ENCODE measurements at places on chromosomes 2 and 18.

GRCh38 chr2:60678551-60678950 is 77.5 kb upstream of the PAPOLG start:
- DNase-seq: no peak

GRCh38 chr18:36330435-36331052 is 33.0 kb downstream of the FHOD3 start:
- DNase-seq: no peak

DNA sequence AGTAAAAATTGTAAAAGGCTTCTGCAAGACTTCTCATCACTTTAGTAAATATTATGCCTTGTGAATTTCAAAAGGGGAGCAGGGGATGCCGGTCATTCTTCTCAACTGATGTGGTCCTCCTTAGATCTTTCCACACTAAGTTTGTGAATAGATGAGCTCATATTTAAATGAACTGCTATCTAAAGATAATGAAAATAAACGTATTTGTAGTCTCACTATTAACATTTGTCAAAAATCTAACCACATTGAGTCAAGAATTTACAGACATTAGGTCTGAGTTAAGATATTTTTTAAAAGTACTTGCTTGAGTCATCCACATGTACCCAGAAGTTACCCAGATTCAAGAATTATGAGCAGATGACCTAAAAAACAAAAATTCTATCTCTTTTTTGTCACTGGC is 6.5 kb downstream of the PRPF40A start:
- DNase-seq: no peak

DNA sequence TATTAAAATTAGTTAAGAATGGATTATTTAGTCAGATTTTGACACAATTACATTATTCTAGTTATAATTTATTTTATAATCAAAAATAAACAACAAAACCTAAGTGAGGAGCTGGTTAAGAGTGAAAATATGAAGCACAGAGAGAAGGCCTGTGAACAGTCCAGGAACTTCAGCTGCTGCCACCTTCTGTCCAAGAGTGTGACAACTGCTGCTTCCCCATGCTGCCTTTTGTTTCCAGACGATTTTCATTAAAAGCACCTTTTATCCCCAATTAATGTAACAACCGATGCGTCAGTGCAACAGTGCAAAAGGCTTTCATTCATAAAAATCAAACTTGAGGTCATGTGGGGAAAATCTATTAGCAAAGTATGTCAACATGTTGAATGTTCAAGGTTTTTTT is 363.6 kb downstream of the CTNNA2 start:
- DNase-seq: no peak

- DNase-seq: no peak
Measured at GRCh38 chr2:100228415-100228814, 86.0 kb upstream of the AFF3 start.

DNA sequence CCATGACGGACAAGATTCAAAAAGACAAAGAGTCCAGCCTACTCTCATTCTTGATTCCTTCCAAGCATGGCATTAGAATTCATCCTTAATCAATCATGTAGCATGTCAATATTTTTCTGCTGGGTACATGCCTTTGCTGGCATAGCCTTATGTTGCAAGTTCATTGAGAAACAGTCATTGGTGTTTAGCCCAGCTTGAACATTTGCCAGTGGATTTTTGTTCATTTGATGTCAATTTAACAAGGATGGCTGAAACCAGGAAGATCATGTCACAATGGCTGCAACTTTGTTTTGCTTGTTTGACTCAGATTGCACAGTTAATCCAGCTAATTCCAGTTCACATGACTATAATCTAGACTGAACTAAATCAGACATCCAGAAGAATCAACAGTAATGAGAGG is 1132.2 kb downstream of the LRP1B start:
- no peak for DNase-seq

GRCh38 chr2:159564081-159564480 is 52.3 kb downstream of the BAZ2B start:
- no peak for DNase-seq

DNA sequence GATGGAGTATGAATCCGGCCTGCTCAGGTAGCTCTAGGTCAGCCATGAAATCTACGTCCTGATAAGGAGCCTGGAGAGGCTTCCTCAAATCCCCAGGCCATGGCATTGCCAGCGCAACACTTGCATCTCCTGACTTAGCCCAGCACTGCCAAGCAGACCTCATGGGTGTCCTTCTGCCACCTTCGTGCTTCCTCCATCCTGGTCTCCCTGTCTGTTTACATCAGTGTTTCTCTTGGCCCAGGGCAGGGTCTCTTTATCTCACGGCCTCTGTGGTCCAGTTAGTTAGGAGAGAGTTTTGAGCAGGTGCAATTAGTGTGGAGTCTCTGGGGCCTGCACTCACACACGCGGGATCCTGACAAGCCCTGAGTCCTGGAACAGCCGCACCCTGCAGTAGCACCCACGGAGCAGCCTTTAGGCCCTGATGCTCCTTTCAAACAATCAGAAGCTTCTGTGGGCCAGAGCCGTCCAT is 193.1 kb upstream of the ARL4C start:
- no peak for DNase-seq

DNA sequence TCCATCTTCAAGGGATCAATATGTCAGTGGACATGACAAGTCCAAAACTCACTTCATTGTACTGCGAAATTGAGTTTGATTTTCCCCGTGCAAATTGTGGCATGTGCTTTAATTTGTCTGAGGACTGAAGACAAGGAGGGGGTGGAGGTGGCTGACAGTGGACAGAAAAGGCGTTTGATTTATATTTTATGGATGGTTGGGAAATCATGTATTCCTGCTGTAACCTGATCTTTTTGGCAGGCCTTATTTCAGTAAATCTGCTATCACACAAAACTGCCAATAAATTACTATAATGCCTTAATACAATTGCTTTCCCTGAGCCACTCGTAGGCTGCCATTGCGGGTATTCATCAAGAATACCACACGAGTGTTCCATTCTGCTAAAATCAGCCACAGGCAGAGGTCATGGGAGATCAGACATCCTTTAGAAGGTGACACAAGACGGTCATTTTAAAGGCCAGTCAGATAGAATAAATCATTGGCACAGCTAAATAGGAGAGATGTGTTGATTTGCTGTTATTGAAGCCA is 720.5 kb downstream of the MBD2 start:
- no peak for DNase-seq

- no peak for DNase-seq
Measured at GRCh38 chr2:157236404-157236803, 21.1 kb upstream of the GALNT5 start.

GRCh38 chr2:240454106-240454901 is 18.8 kb downstream of the GPC1 start:
- no peak for DNase-seq

- DNase-seq: peak; percentile 51
Measured at GRCh38 chr2:36351736-36352349, 3.7 kb upstream of the CRIM1 start.

DNA sequence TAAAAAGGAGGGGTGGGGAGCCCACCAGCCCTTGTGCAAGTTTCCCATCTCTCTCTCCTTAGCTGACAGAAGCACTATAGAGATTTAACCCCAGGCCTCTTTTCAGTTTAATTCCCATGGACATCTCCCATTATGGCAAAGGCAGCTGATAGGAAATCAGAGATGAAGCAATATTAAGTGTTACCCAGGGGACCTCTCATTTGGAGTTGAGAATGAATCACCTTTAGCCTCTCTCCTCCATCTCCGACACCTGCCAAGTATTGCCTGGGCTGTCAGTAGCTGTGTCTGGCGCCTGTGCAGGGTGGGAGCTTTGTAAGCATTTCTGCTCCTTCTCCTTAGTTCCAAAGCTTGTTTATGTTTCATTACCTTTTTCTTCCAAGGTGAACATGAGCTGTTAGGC is 109.0 kb downstream of the AQP4 start:
- no peak for DNase-seq

- DNase-seq: no peak
Measured at GRCh38 chr2:38716185-38716584, 35.0 kb downstream of the SRSF7 start.

- no peak for DNase-seq
Measured at GRCh38 chr2:189151906-189152305, 27.7 kb downstream of the COL5A2 start.

GRCh38 chr18:39841482-39842365 is 2113.3 kb upstream of the PIK3C3 start:
- no peak for DNase-seq

DNA sequence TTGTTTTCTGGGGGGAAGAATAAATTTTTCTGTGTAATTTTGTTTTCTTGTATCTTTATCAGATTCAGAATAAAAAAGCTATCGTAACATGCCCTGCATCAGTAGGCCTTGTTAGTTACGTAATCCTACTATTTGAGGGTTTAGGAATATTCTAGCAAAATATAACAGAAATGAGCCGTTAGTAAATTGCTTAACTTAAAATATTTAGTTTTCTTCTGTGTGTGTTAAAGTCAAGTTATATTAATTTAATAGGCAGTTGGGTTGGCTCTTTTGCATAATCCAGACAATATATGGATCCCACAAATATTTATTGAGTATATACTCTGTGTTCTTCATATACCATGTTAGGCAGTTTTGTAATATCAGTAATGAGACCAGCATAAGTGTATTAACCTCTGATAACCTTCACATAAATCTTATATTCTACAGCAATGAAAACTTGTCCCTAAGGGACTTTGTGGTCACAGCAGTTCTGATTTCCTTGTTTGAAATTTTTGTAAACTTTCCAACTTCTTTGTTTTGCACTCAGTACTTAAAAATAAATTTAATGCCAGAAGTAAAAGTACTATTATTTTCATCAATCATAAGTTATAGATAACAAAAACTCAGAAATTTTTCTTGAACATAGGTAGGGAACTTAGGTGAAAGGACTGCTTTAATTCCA is 151.9 kb downstream of the FMNL2 start:
- DNase-seq: no peak

DNA sequence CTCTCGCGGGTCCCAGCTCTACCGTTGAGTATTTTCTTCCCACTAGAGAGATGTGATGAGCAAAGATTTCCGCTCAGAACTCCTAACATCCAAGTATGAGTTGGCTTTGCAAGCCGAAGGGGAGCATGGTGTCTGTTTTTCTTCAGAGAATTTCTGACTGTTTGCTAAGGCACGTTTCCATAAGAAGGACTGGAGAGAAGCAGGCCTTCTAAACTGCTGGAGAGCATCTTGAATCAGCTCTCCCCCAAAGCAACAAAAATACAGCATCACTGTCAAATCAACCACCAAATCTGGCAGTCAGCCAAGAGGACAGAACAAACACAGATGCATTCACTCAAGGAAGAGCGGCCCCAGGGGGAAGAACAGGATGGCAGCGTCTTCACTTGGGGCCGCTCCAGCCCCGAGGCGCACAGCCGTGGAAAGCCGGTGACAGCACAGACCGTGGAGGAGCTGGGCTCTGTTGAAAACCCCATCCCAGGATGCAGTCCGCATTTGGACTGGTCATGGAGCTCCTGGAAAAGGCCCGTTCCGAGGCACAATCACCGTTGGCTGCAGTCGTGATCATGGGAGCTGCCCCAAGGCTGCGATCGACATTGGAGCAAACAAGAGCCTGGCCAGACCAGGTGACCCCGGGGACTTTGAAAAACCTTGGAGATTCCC is 101.4 kb downstream of the NFATC1 start:
- DNase-seq: peak; percentile 34

GRCh38 chr2:10932345-10933151 is 20.8 kb downstream of the KCNF1 start:
- no peak for DNase-seq

DNA sequence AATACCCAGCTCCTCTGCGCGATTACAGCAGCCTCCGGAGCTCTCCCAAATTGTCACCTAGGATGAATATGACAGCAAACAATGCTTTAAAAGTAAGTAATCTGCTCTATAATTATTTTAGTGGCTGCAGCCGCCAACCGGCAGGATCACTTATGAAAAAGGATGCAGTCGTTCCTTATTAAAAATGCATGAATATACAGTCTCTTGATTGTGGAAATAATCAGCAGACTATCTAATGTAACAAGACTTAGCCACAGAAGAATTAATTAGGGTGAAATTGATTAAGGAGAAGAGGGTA is 71.8 kb upstream of the STPG4 start:
- no peak for DNase-seq

DNA sequence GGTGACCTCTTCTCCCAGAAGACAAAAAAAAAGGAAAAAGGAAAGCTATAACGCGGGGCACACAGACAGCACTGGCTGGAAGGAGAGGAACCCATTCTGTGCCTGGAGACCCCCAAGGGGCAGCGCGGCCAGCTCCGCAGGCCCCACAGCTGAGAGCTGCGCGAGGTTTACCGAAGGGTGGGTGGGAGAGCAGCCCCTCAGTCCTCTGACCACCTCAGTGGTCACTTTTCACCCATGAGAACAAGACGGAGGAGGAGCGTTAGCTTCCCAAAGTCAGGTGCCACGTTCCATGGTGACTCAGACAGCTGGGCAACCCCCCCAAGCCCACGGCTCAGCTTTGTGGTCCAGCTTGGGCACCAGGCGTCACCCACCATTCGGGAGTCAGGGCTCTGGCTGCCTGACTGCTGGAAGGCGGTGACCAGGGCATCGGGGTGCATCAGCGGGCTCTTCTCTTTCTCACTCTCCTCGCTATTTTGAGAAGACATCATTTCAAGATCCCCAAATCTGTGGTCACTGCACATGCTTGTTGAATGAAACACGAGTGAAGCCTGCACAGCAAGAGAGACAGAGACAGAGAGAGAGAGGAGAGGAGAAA is 35.2 kb downstream of the RPL31 start:
- DNase-seq: no peak

GRCh38 chr2:36616947-36617346 is 19.0 kb upstream of the FEZ2 start:
- no peak for DNase-seq

GRCh38 chr2:136051001-136051724 is 65.7 kb upstream of the DARS1 start:
- DNase-seq: no peak

- no peak for DNase-seq
Measured at GRCh38 chr2:41966431-41966893, 81.4 kb upstream of the PKDCC start.

DNA sequence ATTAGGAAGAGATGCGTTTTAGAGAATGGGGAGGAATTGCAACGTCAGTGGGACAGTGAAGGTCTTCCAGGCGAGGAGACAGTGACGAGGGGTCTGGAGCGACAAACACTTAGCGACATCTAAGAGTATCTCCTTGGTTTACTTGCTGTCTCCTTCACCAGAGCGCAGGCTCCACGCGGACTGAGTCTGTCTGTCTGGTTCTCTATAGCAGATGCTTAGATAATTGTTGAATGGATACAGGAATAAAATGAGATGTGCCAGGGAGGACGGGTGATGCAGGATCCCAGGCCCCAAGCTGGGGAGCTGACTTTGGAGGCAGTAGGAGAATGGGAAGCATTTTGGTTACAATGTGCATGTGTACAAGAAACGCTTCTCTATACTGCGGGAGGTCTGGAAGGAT is 56.9 kb upstream of the SMAD7 start:
- no peak for DNase-seq

GRCh38 chr18:61702007-61702406 is 190.8 kb downstream of the RNF152 start:
- DNase-seq: no peak

GRCh38 chr2:118661179-118661578 is 186.3 kb downstream of the EN1 start:
- no peak for DNase-seq

GRCh38 chr2:185835974-185836373 is 97.4 kb downstream of the FSIP2 start:
- no peak for DNase-seq

- DNase-seq: no peak
Measured at GRCh38 chr2:233002829-233003657, 10.0 kb downstream of the NGEF start.

GRCh38 chr2:158953926-158954763 is 14.3 kb upstream of the TANC1 start:
- DNase-seq: no peak

Measured in CD4-positive, alpha-beta T cell treated with Interleukin-1 beta for 1 hour (primary cell).